ENCODE measurements at places on chromosomes 4 and X.

GRCh38 chr4:130054908-130055307 lies 959.0 kb downstream of the C4orf33 start:
- no peak for DNase-seq

GRCh38 chr4:148435654-148436406 lies 6.4 kb downstream of the NR3C2 start:
- no peak for DNase-seq

GRCh38 chr4:150236626-150237025 lies 158.4 kb downstream of the DCLK2 start:
- DNase-seq: no peak

GRCh38 chrX:115625572-115626301 lies 64.8 kb downstream of the PLS3 start:
- DNase-seq: no peak

- no peak for DNase-seq
These were observed 150.3 kb downstream of the GPAT3 start for GRCh38 chr4:83686166-83686565.

DNA sequence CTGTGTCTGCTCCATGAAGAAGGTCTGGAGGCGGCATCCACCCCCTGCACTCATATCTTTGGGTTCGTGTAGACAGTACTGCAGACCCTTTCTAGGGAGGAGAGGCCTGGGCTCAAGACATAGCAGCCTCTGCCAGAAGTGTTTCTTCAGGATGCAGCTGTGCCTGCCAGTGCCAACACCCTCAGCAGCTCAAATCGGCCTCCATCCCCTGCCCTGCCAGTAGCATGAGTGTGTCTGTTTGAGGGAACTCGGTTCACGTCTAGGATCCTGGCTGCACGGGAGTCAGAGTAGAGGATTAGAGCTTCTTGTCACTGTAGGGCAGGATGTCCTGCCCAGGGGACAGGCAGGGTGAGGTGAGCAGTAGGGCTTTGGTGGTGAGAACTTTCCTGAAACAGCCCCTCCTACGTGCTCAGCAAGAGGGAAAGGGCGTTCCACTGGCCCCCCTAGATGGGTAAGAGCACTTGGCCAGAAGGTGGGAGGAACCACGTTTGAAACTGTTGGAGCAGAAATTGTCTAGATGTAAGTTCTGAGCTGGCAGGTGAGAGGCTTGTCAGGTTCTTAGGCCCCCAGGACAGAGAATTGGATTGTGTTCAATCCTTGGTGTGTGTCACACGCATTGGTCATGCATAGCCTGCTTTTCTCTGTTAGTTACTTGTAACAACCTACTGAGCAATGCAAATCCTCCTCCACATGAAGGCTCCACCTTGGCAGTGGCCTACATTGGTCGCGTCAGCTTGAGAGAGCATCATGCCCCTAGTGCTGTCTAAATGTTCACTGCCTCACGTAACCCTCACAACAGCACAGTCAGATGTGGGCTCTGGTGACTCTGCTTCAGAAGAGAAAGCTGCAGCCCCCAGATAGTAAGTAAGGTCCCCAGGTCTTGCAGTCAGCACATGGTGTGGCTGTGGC lies 25.8 kb upstream of the FAM193A start:
- no peak for DNase-seq

DNA sequence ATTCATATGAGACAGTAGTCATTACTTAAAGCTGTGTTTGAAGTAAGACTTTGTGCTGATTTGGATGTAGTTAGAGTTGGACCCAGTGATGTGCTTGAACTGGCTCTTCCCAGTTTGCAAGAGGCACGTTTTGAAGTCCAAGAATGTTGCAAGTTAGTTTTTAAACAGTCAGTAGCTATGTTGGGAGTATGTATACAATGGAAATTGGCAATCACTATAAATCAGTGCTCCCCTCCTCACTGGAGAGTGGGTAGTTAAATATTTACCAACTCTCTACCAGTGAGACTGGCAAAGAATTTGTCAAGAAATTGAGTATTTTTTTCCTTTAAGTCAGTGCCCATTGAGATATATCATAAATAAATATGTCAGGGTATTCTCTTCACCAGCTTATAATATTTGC lies 191.9 kb upstream of the SPRY1 start:
- DNase-seq: no peak

DNA sequence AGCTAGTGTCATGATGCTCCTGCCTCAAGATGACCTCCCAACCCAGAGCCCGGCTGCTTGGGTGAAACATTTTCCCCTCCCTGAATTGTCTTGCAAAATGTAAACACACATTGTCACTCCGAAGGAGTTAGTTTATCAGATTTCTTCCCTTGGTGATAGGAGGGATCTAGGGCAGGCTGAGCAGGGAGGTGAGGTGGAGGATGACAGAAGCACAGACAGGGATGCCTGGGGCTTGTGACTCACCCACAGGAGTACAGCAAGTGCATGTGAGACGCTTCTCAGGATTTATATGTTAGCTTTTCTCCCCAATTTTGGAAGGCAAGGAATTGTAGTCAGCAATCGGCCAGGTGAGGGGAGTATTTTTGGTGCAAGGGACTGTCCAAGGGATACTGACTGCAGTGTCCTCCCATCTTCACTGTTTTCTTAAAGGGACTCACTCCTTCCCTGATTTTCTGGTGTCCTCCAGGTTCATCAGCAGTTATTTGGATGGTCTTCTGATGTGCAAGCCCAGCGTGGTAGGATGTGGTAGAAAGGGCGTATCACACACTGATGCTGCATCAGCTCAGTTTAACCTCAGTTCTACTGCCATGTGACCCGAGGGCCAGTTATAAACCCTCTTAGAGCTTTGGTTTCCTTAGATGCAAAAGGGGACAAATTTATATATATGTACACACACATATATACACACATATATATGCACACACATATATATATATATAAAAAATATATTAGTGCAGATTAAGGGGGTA lies 46.2 kb upstream of the IGFBP7 start:
- no peak for DNase-seq

- no peak for DNase-seq
These were observed 1019.7 kb downstream of the STPG2 start for GRCh38 chr4:97123573-97123972.

DNA sequence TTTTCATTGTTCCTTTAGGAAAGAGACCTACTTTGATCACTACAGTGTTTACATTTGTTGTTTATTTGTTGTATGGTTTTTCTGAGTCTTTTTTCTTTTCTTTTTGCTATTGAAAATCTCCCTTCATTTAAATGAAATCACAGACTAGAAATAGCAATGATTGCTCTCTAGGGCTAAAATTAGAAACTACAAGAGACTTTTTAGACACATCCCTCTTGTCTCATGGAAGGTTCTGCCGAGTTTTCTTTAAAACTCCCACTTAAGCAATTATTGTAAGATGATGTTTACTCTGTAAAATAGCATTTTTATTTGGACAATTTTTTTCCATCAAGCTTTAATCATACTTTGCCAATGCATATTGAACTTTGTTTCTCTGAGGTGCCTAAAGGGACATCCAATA lies 136.6 kb downstream of the PALLD start:
- DNase-seq: no peak

- DNase-seq: no peak
These were observed 77.8 kb upstream of the HELT start for GRCh38 chr4:184940500-184940899.

- no peak for DNase-seq
These were observed 15.0 kb upstream of the SULT1B1 start for GRCh38 chr4:69775321-69775867.

DNA sequence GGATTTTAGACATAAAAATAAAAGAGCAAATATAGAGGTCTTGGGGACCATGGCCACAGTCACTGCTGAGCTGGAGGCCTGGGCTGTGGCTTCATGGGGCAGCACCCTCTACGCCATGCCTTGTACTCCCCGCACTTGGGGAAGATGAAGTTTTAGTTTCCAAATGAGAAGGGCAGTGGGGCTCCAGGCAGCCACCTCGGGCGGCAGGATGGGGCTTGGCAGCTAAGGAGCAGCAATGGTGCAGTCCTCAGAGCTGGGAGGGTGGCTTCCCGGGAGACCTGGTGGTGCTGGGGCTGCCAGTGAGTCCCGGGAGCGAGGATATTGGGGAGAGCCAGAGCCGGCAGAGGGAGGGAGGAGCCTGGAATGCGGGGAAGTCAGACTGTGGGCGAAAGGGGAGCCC lies 2.4 kb downstream of the CXCR3 start:
- DNase-seq: no peak

DNA sequence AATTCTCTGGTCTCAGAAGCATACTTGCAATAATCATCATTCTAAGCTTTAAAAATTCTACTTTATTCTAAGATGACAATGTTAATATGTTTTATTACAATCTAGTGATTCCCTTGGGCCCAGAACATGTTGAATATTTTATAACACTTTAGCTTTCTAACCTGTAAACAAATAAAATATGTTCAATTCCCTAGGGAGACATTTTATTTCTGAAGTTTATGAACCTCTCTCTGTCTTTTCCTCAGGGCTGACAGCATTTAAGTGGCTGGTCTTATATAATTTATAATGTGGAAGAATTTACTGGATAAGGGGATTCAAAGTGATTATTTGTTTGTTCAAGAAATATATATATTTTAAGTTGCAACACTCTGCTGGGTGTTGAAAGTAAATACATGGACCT lies 55.3 kb upstream of the NPFFR2 start:
- DNase-seq: no peak

- no peak for DNase-seq
These were observed 123.6 kb downstream of the PDHA2 start for GRCh38 chr4:95963456-95963855.

- DNase-seq: no peak
These were observed 32.0 kb upstream of the COL25A1 start for GRCh38 chr4:109334129-109335105.

DNA sequence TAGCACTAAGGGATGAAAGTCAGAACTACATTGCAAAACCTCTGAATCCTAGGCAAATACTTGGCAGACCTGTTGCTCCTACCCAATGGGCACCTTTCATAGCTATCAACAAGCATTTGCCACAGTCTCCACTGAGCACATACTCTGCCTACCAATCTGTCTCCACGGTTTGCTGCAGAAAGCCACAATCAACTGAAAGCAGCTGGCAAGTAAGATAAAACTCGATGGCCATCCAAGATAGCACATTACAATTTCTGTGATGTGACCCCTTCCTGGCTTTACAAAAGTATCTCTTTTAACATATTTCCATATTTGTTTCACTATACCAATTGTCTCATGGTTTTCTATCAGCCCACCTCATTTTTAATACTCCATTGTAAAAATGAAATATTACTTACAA lies 1060.5 kb upstream of the INTU start:
- DNase-seq: no peak

DNA sequence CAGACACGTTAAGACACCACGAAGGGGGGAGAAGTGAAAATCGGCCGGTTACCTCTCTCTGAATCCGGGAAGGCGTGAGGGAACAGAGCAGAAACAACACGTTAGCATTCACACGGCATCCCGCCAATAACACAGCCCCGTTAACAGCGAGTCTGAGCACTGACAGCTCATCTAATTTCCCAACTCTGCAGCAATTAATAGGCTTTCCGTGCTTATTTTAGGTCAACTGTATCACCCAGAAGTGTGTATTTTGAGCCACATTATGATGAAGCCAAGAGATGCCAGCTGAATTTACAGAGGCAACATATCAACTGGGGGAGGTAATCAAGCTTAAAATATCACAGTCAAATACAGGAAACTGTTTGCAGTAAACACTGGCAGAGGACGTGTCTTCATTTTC lies 92.6 kb downstream of the NSUN7 start:
- no peak for DNase-seq

DNA sequence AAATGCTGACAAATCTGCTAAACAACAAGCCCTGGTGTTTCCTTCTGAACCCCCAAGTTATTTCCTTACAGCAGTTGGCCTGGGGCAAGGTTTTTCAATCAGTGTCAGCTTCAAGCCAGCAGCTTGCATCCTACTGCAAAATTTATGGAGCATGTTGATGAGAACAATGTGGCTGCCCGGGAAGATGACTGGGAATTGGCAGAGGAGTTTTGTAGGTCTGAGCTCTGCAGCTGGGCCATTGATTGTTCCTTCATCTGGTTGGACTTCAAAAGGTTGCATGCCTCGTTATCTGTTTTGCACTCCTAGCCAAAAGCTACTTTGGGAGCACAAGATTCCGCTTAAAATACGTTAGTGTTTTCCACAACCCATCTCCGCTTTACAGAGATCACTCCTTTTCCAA lies 1030.3 kb upstream of the LCORL start:
- DNase-seq: no peak

DNA sequence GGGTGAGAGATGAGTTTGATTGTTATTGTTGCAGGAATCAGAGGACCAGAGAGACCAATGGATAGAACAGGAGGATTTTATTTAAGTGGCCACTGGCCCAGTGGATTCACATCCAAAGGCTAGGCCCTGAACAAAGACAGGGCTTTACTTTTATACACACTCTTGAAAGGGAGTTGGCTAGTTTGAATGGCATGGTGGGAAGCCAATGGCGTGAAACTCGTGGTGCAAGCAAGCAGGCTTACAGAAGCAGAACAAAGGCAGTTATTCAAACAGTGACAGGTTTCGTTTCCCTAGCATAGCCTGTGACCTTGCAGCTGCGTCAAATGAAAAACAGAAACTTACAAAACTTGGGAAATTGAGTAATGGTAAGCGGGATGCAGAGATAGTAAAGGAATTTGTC lies 110.2 kb upstream of the PRDX4 start:
- DNase-seq: no peak

GRCh38 chr4:38023347-38024205 lies 63.4 kb downstream of the PTTG2 start:
- DNase-seq: no peak

DNA sequence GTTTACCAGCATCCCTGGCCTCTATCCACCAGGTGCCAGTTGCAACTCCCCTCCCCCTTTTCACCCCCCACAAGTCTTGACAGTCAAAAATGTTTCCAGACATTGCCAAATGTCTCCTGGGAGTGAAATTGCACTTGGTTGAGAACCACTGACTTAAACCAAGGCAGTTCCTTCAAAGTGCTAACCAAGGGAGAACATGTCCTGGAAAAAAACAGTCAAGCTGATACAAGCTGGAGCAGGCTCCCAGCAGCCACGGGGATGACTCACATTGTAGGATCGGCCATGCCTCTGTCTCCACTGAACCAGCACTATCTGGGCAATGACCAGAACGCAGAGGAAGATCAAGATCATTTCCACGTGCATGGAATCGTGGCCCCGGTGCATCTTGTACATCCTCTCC lies 11.4 kb downstream of the RNF175 start:
- no peak for DNase-seq

- DNase-seq: no peak
These were observed 40.6 kb downstream of the CHRDL1 start for GRCh38 chrX:110755061-110755460.

- no peak for DNase-seq
These were observed 2.0 kb upstream of the PDK3 start for GRCh38 chrX:24463077-24463476.

GRCh38 chr4:159250751-159251325 lies 148.0 kb downstream of the RAPGEF2 start:
- DNase-seq: no peak

All from HCT116 (cell line).